ENCODE measurements at places on chromosomes 7 and 10.

GRCh38 chr10:124676416-124677062 lies 67.6 kb downstream of the FAM53B start:
- DNase-seq = no peak

- no peak for DNase-seq
Measured at GRCh38 chr10:121154310-121154709, 303.1 kb downstream of the WDR11 start.

GRCh38 chr7:91927912-91928311 lies 12.8 kb upstream of the AKAP9 start:
- DNase-seq = no peak

- DNase-seq = no peak
Measured at GRCh38 chr7:22286436-22286835, 70.5 kb downstream of the RAPGEF5 start.

All from hippocampal formation (tissue), 2 donors.